Right hindlimb (tissue), 1 donor: ENCODE measurements at places on chromosomes 3 and 15.

DNA sequence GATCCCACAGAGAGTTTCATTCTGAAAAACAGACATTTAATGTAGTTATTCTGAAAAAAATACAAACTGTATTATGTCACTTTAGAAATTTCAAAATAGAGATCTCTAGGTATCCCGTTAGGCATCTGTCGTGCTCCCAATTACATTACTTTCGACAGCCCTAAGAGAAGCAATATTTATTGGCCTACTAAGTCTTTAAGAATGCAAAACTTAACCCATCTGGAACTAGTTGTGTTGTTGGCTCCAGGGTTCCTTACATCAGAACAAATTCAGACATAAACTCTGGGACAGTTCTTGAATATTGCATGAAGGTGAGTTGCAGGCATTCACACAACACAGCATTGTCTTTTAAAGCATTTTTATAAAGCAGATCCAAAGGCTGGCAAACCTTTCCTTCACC, 498.4 kb downstream of the FHIT start:
- no peak for DNase-seq

DNA sequence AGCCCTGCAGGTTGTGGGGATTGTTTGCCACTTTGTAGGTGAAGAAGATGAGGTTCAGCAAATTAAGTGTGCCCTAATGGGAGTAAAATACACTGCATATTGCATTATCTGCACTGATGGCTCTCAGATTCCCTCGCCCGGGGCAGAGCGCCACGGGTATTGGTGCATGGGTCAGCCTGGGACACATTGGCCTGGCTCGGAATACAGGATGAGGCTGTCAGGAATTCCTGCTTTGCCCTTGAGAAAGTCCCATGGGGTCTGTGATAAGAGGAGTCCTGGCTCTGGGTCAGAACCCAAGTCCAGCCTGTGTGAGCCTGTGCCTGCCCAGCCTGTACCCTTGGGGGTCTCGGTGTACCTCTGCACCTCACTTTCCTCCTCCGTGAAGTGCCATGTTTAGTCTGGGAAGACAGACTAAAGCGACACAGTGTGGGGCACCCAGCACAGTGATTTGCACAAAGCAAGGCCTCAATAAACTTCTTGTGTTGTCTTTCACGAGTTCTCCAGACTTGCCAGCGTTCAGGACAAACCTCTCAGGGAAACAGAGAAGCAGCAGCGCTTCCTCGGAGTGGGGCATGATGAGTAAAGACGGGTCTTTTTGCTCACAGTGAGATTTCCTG, 107.6 kb downstream of the LRRK1 start:
- DNase-seq = no peak

DNA sequence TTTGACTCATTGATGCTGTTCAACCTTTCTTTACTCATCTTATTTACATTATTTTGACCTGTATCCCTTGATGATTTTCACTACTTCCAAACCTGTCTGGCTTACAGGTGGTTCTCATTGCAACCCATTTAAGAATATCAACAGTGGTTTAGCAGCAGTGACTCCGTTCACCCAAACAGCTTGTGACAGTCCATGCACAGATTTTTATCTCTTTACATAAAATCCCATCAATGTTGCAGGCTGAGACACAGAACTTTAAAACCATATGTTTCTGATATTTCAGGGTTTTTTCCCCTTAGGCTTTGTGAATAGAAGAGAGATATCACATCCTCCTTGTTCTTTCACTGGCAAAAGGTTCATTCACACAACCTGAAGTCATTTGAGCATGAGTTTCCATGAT, 149.1 kb upstream of the CDIN1 start:
- DNase-seq = no peak

GRCh38 chr3:55461896-55462295, 25.2 kb downstream of the WNT5A start:
- no peak for DNase-seq

DNA sequence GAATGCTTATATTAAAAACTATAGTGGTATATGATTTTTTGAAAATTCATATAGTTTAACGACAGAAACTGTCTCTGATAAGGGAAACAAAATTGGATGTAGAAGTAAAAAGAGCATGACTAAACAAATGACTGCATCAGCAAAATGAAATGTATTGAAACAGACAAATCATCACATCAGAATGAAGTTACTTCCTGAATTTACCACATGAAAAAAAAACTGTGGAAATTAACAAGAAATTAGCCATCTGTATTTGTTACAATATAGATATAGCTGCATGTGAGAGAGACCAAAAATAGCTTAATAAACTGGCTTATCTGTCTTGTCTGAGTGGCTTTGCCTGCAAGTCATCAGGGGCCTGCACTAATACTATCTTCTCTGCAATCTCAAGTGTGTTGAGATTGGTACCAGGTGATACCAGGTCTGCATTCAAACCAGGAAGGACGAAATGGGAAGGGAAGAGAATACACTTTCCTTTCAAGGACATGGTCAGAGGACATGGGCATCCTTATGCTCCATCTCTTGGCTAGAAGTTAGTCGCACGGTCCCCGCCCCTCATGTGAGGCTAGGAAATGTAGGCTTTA, 388.7 kb downstream of the GRM7 start:
- no peak for DNase-seq

- no peak for DNase-seq
Observed at GRCh38 chr15:95989392-95989791, 341.1 kb upstream of the NR2F2 start.

GRCh38 chr15:86125775-86126174, 46.1 kb downstream of the AGBL1 start:
- DNase-seq = no peak

DNA sequence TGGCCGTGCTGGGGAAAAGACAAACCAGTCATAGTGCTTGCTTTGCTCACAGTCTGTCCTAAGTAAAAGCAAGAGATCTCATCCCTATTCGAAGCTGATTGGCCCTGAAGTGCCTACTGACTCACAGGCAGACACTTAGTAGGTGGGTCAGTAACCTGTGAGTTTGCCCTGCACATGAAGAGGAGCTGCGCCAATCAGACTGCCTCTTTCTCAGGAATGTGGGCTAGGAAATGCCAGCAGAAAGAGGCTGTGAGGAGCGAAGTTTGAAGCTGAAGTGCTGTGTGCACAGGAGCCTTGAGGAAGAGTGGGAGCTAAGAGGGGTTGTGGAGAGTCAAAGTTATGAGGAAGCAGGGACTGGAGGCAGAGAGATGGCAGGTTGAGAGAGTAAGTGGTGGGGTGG, 126.8 kb downstream of the IL20RB start:
- no peak for DNase-seq

DNA sequence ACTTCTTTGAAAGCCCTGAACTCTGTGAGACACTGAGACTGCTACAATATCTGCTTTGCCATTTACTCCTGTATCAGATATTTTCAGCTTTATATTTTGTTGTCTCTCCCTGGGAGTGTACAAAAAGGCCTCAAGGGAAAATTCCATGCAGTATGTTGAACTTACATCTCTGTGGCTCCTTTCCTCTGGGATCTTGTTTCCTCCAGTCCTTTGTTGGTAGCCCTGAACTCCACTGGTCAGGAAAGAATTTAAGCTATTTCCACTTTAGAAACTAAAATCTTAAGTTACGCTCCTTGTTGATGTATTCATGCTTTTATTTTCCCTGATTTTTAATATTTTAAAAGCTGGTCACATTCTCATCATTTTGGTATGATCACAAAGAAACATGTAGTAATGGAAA, 277.9 kb downstream of the FHIT start:
- no peak for DNase-seq

GRCh38 chr3:126939338-126939718, 43.6 kb upstream of the PLXNA1 start:
- DNase-seq = no peak

DNA sequence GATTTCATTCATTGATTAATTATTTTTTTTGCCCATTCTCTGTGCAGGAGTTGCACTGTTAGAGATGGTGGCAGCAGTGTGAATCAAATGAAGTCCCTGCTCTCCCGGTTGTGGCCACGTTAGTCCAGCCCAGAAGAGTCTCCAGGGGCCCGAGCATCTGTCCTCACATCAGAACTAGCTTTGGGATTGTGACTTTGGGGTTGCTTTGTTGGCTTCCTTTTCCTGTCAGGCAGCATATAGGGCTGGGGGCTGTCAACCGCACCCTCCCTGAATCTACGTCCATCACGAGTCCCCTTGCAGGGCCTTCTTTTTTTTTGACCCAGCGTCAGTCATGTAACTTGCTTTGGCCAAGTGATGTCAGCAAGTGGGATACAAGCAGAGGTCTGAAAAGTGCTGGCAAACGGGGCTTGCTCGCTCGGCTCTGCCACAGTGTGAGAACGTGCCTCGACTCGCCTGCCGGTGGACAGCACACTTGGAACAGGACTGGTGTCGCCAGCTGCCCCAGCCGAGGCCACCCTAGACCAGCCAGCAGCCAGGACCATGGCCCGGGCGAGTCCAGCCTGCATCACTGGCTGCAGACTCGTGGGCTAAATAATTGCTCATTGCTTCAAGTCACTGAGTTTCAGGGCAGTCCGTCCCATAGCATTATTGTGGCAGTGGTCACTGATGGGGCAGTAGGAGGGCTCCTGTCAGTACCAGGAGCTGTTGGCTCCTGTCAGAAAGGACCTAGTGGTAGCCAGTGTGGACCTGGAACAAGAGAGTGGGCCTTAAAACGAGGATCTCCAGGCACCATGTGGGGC, 151.6 kb upstream of the MEF2A start:
- DNase-seq = no peak
